ENCODE measurements at places on chromosomes 1 and 21.

GRCh38 chr21:42193721-42194120, 25.2 kb upstream of the ABCG1 start:
- no peak for DNase-seq

DNA sequence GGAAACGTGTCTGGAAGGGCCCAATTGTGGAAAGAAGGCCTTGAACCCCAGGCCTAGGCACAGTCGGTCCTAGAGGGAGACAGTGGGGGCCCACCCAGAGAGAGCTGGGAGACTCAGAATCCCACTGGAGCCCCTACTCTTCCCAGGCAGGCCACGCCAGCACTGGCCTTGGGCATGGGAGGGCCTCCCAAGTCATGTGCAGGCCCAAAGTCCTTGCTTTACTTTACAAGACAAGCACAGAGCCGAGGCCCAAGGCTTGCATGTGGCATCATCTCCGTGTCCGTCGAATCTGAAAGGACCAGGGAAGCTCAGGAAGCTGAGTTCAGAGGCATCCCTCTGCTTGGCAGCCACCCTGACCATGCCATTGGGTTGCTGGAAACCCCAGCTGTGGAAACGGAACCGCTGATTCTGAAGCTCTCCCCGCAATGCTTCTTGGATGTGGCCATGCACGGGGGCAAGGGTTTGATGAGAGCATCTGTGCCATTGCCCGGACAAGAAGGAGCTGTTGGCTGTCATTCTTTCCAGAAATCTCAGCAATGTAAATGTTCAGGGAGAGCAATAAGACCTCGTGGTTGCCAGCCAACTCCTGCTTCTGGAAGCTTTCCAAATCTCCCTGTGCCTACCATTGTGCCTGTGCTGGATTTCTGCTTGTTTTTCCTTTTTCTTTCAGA, 32.8 kb downstream of the ABCG1 start:
- no peak for DNase-seq

- DNase-seq, result peak; percentile 34
These were observed 129.2 kb downstream of the ADAMTS1 start for GRCh38 chr21:26715878-26716506.

DNA sequence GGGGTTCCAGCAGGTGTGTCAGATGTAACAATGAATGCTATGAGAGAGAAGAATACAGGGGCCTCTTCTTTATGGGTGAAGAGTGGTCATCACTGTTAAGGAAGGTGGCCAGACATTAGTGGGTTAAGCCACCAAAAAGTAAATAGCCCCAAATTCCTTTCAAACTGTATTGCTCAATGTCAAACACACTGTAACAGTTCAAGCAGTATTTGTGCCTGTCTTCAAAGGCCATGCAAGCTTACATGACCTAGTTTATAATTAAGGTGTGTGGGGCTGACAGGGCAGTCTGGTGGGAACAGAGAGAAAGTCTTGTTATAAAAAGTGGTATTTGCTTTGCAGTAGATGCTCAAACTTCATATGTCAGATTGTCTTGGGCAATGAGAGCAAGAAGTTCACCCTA, 18.5 kb downstream of the CHIT1 start:
- no peak for DNase-seq

GRCh38 chr1:107153014-107153413, 12.2 kb downstream of the NTNG1 start:
- peak; percentile 16 for DNase-seq

DNA sequence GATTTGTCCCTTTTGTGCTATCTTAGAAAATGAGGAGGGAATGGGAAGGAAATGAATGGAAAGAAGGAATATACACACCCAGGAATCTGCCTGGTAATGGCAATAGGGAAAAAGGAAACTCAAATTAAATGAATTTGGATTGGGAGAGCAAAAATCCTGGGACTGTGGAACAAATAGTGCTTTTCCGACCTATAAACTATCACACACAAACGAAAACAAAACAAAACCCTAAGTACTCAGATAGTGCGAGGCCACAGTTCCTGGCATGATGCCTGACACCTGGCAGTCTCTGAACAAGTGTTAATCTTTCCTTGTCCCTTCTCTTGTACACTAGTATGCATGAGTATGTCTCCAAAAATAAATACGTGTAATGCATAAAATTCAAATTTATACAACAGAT, 319.8 kb upstream of the SPAG17 start:
- no peak for DNase-seq

- DNase-seq, result no peak
These were observed 157.7 kb upstream of the COL11A1 start for GRCh38 chr1:103266036-103266435.

DNA sequence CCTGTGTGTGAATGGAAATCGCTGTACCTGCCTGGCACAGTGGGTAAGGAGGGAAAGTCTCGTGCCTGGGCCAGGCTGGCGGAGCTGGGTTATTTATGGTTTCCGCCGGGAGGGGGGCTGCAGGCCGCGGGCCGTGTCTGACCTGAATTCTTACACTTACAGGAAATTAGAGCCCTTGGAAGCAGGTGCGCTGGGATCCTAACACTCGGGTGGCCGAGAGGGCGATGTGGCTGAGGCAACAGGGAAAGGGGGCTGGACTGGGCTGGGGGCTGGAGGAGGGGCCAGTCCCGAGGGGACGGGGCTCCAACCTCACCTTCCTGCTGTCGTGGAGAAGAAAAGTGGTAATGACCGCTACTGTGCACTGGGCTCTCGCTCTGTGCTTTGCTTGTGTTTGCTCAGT, 109.4 kb upstream of the WNT4 start:
- no peak for DNase-seq

DNA sequence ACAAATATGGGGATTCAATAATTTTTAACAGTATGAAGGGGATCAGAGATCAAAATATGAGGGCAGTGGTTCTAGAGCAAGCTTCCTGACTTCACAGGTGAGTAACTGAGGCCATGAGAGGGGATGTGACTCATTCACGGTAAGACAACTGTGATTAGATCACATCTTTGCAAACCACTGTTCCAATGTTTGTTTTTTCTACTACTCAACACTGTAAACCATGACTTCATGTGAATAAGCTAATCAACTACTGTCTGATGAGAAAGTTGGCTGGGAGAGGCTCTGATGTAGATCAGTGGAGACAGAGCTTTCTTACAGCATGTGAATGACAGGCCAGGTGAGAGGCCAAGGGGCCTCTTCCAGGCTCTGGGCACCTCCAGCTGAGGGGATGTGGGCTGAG, 84.7 kb downstream of the BRINP2 start:
- DNase-seq, result no peak

- DNase-seq, result no peak
These were observed 83.9 kb downstream of the ASTN1 start for GRCh38 chr1:177080564-177080963.

- DNase-seq, result no peak
These were observed 4.9 kb upstream of the PROX1 start for GRCh38 chr1:213982672-213983492.

GRCh38 chr1:49824261-49824660, 199.5 kb downstream of the AGBL4 start:
- no peak for DNase-seq

GRCh38 chr1:224540535-224540934, 75.6 kb upstream of the CNIH3 start:
- no peak for DNase-seq

DNA sequence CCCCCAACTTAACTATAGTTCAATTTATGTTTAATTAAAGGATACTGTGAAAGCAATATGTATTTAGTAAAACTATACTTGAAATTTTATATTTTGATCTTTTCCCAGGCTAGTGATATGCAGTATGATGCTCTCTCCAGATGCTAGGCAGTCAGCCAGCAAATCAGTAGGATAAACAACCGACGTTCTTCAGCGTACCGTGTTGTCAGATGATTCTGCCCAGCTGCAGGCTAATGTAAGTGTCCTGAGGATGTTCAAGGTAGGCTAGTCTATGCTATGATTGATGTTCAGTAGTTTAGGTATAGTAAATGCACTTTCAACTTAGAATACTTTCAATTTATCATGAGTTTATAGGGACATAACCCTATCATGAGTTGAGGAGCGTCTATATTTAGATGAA, 762.6 kb downstream of the MRPL39 start:
- DNase-seq, result no peak

- DNase-seq, result no peak
These were observed 6.6 kb downstream of the HNRNPU start for GRCh38 chr1:244857761-244858160.

Measured in GM12865 (cell line).